ENCODE measurements at places on chromosomes 1 and 21. TPM values are rescaled to one million over a fixed set of nuclear protein-coding genes. Genes with fewer than 3 reads are reported as not detected.

Gene C4BPB
- total RNA-seq = not detected

DNA sequence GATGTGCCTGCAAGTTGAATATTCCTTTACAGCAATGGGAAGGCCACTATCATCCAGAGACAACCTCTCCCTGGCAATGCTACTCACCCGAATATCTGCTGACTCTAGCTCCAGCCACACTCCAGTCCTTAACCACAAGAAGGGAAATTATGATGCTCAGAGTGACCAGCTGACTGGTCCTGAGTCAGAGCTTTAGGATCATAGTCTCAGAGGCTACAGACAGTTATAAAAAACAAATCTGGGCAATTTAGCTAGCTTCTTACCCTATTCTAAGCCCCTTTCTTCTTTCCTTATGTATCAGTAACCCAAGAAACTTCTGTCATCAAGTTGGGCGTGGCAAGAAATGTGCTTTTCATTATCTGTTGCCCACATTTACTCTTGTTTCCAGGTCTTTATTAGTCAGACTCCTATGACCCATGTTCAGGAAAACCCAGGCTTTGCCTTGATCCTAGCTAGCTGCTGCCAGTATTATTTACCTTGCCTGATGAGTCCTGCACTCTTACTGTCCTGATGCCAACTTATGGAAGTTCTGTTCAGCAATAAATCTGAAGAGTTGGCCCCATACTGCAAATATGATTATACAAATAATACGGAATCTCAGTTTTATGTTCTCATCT is 207.0 kb downstream of the TTLL7 start:
- peak; percentile 30 for DNase-seq

- DNase-seq = no peak
Measured at GRCh38 chr1:156741481-156741983, 644 bp upstream of the MRPL24 start.

- DNase-seq = no peak
Measured at GRCh38 chr1:199944986-199945385, 82.5 kb upstream of the NR5A2 start.

- peak; percentile 90 for DNase-seq
Measured at GRCh38 chr1:1777950-1778662, at the start of gene NADK. Gene NADK (minus strand): TSS chr1:1778470. CDS start chr1:1765406, 13,064 bp downstream.

Gene RASSF5
- 16.0 TPM for total RNA-seq

Gene GUCA2A
- total RNA-seq = not detected

DNA sequence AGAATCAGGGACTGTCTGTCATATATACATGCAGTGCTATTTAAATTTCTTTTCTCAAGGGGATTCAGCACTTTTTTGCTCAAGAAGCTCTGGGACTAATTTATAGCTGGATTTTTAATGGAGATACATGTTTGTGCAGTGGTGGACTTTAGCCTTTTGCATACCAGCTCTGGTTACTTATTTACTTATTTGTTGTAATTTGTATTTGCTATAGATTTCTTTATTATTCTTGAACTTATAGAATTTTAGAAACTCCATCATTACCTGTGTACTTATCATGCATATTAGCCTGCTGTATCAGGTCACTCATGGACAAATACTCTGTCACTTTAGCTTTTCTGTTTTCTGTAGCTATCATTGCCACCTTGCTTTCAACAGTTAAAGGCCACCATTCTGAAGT is 1296.9 kb upstream of the TMPRSS15 start:
- no peak for DNase-seq

DNA sequence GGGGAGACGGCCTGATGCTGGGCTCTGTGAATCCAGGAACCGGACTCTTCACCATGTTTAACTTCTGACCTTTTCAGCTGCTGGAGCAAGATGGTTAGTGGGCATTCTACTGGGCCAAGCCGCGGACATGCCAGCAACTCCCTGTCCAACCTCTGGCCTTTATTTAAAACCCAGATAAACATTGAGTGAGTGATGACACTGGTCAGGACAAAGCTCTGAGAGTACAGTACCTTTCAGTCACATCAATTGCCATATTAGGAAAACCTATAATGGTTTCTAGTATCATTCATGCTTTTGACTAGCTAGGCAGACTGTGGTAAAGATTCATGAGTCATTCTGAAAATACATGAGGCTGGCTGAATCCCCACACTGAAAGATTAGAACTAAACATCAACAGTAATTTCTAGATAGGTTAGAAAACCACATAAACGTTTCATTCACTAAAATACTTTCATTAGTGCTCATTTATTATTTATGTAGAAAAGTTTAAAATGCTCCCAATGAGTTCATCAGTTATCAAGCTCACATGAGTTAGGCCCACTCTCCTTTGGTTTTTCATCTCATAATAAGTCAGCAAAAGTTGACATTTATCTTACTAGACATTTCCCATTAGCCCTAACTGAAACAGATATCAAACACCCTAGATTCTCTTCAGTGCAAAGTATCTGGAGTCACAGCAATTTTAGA is 7.1 kb upstream of the ACTA1 start:
- peak; percentile 78 for DNase-seq

DNA sequence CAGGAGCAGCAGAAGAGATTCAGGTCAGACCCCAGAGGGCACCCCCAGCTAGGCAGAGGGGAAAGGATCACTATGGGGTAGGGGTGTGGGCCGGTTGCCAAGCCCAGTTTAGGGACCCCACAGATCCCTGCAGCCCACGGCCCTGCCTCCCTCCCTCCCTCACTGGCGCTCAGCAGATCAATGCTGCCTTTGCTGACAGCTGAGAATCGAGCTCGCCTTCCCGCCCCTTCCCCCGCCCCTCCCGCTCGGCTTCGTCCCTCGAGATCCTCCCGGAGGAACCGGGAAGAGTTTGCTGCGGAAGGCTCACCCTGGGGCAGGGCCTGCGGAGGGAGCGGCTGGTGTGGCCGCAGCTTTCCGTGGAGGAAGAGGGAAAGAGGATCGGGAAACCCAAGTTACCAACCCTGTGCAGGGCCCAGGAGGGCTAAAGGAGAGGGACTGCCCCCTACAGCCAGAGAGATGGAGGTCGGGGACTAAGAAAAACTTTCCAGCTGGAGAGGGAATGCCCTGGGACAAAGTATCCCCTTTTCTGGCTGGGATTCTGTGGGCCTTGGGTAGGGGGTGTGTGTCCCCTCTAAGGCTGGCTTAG is 1.1 kb upstream of the KCNQ4 start:
- DNase-seq = no peak

GRCh38 chr1:46484783-46485490 is 4.7 kb upstream of the DMBX1 start:
- no peak for DNase-seq

GRCh38 chr1:156511644-156512043 is 11.1 kb upstream of the MEF2D start:
- peak; percentile 16 for DNase-seq

- DNase-seq = no peak
Measured at GRCh38 chr1:200929530-200930278, 35.0 kb downstream of the INAVA start.

GRCh38 chr1:29800120-29800519 is 563.8 kb downstream of the PTPRU start:
- DNase-seq = no peak

- no peak for DNase-seq
Measured at GRCh38 chr1:108591466-108591865, 31.6 kb downstream of the EEIG2 start.

- no peak for DNase-seq
Measured at GRCh38 chr1:195501118-195501517, 1107.1 kb downstream of the KCNT2 start.
